ENCODE measurements at places on chromosomes 6 and 20. TPM values are rescaled to one million over a fixed set of nuclear protein-coding genes. Genes with fewer than 3 reads are reported as not detected.

DNA sequence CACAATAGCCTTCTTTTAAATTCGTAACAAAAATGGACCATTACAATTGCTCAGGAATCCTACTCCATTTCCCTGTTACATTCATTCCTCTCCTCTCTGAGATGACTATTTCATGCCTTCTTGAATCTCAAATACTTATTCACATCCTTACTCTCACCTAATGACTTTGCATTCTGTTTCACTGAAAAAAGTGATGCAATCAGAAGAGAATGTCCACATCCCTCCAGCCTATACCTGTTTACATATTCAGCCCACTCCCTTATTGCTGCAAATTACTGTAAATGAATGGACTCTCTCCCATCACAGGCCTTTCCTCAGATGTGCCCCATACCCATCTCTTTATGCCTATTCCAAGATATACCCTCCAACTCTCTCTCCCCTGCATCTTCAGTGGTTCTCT is 8.6 kb downstream of the TAAR1 start:
- no peak for DNase-seq

- peak; percentile 62 for DNase-seq
Measured at GRCh38 chr6:78746457-78746856, 120.9 kb upstream of the IRAK1BP1 start.

DNA sequence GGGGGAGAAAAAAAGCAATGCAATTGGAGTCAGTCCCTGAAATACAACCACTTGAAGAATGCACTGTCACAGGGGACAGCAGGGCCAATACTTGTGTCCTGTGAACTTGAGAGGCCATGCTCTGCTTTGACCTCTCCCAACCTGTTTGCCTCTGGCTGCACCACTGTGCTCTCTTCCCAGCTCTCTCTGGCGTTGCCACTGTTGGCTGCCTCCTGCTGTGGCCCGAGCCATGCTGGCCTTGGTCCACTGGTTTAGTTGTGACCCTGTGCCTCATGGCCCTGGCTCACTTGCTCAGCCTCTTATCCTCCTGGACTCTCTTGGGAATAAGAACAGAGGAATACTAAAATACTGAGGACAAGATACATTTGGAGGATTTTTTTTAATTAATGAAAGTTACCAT is 14.5 kb upstream of the FBXO30 start:
- DNase-seq, result no peak

- no peak for DNase-seq
Measured at GRCh38 chr6:54248994-54249393, 59.2 kb upstream of the TINAG start.

DNA sequence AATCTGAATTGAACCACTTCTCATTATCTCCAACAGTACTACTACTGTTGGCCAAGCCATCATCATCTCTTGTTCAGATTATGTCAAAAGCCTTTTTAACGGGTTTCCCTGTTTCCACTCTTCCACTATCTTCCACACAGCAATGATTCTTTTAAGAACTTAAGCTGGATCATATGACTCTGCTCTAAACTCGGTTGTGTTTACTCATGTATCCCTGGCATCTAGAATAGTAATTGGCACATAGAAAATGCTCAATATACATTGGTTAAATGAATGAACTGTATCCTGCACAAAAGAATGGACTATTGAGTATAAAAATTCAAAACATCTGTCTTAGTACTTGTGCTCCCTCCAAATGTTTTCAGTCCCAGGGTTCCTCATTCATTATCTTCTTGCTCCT is 2.8 kb upstream of the COX7A2 start:
- DNase-seq, result no peak

- DNase-seq, result no peak
Measured at GRCh38 chr20:2692036-2692885, at the start of gene EBF4. Gene EBF4, plus strand, starts transcription at chr20:2692780. Its CDS starts 866 bp downstream, at chr20:2693646.

DNA sequence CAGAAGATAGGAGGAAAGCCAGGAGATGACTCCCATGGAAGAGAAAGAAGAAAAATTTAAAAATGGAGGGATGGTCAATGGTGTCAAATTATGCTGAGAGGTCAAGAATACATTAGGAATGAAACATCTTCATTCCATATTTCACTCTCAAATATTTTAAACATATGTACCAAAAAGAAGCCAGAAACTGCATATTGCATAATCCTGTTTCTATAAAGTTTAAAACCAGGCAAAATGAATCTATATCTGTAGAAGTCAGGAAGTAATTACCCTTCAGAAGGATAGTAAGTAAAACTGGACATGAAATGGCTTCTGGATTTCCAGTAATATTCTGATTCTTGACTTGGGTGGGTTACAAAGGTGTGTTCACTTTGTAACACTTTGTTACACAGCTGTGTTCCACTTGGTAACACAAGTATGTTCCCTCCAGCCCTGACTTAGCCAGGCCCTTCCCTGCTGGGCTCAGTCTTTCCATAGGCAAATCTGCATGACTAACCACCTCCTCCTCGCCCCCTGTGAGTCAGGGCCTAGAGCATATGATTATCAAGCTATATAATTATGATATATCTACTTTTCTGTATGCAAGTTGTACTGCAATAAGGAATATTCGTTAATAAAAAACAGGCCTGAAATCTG is 20.2 kb upstream of the C6orf141 start:
- DNase-seq, result no peak

- no peak for DNase-seq
Measured at GRCh38 chr6:128347123-128347522, 173.3 kb downstream of the PTPRK start.

DNA sequence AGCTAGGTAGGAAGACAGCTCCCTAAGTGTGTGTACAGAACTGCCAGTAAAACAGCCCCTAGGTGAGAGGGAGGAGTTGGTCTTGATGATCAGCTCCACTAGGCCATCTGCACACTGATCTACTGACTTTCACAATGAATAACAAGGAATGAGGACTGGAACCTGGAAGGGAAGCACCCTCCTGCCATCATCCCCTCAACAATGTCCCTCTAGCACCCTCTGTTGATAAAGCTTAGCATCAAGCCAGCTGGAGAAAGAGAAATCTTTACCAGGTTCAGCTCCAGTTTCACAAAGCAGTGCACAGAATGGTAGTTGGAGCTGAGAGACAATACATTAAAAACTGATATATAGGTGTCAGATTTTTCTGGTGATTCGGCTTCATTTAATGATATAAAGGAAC is 57.2 kb upstream of the IRAK1BP1 start:
- peak; percentile 46 for DNase-seq

DNA sequence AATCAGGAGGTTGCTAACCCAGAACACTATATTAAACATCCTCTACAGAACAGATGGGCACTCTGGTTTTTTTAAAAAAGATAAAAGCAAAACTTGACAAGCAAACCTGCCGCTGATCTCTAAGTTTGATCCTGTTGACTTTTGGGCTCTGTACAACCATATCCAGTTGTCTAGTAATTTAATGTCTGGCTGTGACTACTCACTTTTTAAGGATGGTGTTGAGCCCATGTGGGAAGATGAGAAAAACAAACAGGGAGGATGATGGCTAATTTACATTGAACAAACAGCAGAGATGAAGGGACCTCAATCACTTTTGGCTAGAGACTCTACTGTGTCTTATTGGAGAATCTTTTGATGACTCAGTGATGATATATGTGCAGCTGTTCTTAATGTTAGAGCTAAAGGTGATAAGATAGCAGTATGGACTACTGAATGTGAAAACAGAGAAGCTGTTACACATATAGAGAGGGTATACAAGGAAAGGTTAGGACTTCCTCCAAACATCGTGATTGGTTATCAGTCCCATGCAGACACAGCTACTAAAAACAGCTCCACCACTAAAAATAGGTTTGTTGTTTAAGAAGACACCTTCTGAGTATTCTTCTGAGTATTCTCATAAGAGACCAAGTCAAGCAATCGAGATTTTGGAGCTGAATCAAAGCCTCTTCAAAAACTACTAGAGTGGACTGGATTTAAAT is 201.2 kb upstream of the SHLD1 start:
- no peak for DNase-seq

DNA sequence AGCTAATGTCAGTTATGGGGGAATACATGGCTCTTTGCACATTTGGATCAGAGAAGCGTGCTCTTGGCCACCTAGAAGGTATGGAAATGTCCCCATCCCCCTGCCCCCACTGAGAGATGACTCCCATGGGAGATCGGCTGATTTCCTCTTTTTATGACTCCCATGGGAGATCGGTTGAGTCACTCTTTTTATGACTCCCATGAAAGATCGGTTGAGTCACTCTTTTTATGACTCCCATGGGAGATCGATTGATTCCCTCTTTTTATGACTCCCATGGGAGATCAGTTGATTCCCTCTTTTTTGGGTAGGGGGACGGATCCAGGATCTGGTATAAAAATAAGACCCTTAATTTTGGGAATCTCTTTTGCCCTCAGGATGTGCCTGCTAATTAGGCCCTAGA is 10.3 kb upstream of the TAAR9 start:
- peak; percentile 43 for DNase-seq

- DNase-seq, result no peak
Measured at GRCh38 chr20:9352739-9353138, 161.7 kb upstream of the LAMP5 start.

DNA sequence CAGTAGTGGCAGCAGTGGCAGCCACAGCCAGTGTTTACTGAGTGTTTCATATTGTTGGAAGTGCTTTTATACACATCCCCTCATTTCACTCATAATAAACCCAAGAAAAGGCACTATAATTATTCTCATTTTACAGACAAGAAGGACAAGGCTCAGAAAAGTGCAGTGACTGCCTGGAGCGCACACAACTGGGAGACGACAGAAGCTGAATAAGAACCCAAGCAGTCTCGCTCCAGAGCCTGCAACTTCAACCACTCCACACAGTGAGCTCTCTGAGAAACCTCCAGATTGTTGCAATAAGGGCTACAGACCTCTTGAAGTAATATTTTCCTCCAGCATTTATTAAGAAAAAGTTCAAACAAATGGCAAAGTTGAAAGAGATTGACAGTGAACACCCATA is 76.9 kb downstream of the PLCG1 start:
- DNase-seq, result no peak

GRCh38 chr6:1502041-1502440 is 107.7 kb upstream of the FOXC1 start:
- DNase-seq, result no peak

- DNase-seq, result no peak
Measured at GRCh38 chr20:6595704-6596103, 171.8 kb upstream of the BMP2 start.

DNA sequence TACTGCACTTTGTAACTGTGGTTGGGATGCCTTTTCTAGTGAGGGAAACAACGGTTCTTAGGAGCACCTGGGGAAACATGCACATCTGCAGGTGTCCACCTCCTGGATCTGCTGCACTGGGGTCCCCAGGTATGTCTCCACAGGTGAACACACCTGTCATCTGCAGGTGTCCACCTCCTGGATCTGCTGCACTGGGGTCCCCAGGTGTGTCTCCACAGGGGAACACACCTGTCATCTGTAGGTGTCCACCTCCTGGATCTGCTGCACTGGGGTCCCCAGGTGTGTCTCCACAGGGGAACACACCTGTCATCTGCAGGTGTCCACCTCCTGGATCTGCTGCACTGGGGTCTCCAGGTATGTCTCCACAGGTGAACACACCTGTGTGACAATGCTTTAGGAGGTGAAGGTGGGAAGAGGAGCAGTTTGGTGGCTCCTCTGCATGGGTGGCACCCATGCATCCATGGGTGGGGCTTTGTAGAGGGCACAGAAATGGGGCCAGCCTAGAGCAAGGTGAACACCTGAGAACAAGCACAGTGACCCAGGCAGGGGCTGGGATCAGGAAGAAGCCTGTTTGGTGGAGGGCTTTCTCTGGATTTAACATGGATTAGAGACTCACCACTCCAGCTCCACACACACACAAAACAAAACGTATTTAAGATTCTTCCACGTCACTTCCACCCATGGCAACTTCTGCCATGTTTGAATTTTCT is 206.0 kb upstream of the CDH4 start:
- DNase-seq, result no peak

- DNase-seq, result no peak
Measured at GRCh38 chr20:15253431-15253830, 916.0 kb upstream of the FLRT3 start.

DNA sequence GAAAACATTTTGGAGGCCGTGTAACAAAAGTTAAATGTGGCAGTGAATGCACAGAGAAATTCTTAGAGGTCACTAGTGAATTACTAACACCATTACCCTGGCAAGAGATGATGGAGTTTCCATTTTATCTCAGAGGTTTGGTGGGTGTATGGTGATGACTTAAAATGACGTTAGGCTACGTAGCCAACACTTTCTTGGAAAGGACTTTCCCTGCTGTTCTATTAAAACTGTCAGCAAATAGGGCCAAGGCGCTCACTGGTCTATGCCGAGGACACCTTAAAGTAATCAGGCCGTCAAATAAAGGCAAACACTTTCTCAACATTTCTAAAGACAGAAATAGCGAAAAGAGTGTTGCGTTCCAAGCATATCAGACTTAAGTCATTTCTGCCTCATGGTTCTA is 160.8 kb downstream of the GMPR start:
- no peak for DNase-seq

DNA sequence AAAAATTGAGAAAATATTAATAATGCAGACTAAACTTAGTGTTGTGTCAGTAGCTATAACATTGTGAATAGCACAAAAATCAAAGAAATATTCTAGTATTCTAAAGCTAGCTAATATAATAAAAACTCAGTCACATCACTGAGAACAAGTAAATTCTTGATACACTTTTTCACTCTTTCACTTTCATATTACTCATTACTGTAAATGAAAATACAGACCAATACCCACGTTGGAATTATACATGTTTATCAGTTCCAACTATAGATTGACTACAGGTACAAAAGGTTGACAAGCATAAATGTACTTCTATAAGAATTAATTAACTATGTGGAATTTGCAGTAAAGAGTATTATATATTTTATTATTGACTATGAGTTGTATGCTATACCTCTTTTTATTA is 1043.4 kb upstream of the FLRT3 start:
- no peak for DNase-seq

DNA sequence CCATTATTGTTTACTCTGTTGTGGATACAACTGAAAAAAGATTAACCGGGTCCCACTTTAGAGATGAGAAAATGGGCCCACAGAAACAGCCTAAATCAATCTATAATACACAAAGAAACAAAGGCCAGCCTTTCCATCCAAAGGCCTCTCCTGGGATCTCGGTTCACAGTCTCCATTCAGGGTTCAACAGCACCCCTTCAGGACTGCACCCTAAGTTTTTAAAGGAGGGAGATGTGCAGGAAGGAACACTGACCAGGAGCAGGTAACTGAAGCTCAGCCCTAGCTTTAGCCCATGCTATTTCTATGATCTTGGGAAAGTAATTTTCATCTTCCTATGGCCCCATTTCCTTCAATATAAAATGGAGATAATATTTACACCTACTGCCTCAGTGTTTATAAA is 147.7 kb downstream of the BTBD9 start:
- DNase-seq, result no peak

KCNQ2 gene
- total RNA-seq, result not detected

SMLR1 gene
- not detected for total RNA-seq

MYH7B gene
- total RNA-seq, result not detected

Data from HFFc6 (cell line).